ENCODE measurements at places on chromosomes 1 and 21.

- no peak for DNase-seq
Measured at GRCh38 chr1:229388897-229389580, 44.9 kb downstream of the ACTA1 start.

DNA sequence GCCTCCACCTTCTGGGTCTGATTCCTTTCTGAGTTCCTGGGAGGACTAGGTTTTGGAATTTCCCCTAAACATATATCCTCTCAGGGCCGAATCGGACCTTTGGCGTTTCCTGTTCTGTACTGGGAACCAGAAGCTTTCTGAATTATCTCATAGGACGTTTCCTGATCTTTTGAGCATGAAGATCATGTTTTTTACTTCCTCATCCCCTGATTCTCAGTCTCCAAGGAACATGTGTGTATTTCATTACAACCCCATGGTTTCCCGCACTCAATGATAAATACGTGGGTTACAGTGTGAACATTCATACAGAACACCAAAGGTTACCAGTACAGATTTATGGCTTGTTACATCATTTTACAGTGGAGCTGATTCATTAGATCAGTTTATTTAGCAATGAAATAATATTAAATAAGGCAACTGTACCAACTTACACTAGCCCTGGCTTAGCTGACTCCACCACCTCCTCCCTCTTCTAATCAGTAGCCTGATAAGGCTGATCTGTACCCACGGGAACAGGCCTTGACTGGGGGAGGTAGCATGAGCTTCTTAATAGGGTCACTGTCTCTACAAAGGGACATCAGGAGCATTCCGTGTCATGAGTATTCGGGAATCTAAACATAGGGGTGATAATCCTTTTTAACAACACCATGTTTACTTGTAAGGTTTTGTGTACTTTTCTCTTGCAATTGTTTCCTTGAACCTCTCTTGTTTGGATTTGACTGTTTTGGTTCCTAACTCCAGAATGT, 57.8 kb upstream of the ERRFI1 start:
- DNase-seq, result no peak

DNA sequence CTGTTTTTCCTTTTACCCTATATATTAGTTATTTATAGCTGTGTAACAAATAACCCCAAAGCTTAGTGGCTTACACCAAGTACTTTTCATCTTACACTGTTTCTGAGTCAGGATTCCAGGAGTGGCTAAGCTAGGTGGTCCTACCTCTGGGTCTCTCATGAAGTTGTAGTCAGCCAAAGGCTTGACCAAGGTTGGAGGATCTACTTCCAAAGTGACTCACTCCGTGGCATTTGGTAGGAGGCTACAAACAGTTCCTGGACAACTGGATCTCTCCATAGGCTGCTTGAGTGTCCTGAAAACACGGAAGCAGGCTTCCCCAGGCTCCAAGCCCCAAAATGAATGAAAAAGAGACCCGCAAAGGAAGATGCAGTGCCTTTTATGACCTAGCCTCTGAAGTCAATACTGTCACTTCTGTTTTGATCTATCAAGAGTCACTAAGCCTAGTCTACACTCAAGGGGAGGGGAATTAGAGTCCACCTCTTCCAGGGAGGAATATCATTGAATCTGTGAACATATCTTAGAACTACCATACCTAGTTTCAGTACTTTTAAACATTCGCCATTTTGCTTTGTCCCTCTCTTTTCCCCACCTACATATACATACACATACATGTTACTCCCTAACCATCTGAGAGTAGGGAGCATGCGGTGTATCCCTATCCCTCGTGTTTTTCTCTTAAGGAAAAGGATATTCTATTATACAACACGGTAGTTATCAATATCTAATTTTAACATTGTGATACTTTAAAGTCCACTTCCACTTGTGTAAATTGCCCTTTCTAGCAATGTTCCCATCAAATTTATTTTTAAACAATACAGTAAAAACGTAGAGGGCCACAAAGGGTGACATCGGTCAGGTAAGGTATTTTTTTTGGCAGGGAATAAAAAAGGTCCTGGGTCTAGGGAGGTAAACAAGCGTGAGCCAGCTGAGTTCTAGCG, 67.2 kb downstream of the SLC35A3 start:
- DNase-seq, result no peak

DNA sequence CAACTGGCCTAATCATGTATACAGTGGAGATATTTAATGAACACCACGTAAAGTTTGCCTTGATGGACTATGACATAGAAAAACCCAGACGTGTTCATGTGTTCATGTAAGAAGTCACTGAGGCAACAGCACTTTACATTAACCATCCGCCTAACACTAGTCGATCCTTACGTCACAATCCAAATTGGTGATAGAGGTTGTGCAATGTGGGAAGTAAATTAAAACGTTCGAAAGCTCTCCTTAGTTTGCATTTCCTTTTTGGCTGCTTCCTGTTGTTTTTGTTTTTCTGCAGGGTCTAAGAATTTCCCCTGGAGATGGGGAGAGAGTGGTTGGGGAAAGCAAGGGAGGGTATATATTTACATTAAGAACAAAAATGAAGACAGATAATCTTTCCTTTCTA, 587.5 kb upstream of the ADGRL2 start:
- DNase-seq, result no peak

- DNase-seq, result no peak
Measured at GRCh38 chr1:74703386-74704182, 29.3 kb downstream of the CRYZ start.

DNA sequence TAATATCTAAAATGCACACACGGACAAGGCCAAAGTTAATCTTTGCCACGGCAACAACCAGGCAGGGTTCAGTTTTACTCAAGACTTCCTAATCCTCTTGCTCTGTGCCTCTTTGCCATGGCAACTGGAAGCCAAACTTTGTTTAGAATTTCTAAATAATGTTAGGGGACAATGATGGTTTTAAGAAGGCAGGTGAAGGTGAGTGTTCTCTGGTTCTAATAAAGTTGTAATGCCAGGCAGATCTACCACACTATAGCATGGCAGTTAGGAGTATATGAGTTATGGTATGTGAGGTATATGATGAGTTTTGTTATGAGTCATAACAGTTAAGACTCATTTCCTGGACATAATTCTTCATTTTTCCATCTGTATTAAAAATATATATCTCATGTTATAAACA, 2.7 kb downstream of the PTPRC start:
- DNase-seq, result no peak

DNA sequence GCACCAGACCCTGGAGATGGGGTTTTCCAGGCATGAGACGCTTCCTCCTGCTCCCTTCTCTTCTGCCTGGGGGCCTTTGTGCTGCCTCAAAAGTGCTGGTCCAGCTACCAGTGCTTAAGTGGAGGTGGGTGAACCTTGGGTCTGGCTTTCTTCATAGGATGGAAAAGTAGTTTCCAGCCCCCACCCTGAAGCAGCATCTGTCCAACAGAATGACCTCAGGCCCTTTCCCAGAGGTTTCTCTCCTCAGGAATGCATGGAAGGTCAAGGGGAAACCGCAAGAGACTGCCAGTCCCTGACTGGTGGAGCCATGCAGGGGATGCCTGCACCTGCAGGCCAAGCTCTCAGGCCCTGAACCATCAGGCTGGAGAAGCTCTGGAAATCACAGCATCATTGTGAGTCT, 63.8 kb downstream of the HMGB4 start:
- no peak for DNase-seq

- DNase-seq, result no peak
Measured at GRCh38 chr1:175845985-175846384, 102.6 kb upstream of the TNR start.

GRCh38 chr1:73659136-73659535, 538.8 kb downstream of the LRRIQ3 start:
- DNase-seq, result no peak

DNA sequence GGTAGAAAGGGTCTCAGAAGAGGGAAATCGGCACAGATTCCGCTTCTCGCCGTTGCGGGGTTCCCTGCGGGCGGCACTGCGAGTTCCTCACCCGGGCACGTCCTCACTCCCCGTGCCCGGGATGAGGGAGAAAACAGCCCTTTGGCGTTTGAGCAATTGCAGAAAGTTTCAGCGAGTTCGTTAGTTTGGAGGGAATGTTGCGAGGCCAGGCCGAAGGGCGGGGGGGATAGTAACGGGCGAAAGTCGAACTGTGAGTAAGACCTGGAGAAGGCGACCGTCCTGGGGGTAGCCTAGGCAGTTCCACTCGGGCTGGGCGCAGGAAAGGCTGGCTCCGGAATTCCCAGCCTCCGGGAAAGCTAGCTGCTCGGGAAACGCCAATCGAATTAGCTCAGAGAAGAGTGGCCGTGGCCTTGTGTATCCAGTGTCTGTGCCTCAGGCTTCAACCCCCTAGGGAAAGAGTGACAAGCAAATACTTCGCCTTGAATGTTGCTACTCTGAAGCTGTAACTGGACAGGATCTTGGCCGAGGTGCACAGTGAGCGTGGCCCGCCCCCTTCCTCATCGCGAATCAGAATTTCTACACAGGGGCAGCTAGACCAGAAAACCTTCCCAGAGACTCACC, 787 bp downstream of the PTGFR start:
- no peak for DNase-seq

- no peak for DNase-seq
Measured at GRCh38 chr1:119718409-119718808, 6.7 kb downstream of the PHGDH start.

GRCh38 chr1:154595621-154596020, 12.4 kb downstream of the ADAR start:
- DNase-seq, result no peak

DNA sequence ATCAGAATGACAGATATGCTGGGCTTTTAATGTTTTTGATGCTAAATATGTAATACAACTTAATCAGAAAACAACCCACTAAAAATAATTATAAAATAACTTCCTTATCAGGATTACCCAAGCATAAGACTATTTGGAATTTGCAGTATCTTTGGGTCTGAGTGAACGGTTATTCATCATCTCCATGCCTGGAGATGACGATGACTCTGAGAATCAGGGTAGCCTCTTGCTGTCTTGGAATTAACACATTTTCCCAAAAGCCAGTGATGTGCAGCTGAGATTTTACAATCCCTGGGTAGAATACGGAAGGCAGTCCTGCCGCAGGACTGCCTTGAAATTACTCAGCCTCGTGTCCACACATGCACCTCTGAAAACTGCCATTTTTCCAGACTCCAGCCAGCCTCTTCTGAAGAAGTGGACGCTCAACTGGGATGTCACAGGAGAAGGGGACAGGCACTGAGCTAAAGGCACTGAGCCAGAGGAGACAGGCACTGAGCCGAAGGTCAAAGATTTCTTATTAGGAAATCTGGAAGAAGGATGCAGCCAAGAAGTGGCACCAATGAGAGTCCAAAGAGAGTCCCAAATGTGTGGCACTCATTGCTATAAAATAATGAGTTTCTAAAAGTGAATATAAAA, 85.5 kb downstream of the PGBD5 start:
- DNase-seq, result no peak

DNA sequence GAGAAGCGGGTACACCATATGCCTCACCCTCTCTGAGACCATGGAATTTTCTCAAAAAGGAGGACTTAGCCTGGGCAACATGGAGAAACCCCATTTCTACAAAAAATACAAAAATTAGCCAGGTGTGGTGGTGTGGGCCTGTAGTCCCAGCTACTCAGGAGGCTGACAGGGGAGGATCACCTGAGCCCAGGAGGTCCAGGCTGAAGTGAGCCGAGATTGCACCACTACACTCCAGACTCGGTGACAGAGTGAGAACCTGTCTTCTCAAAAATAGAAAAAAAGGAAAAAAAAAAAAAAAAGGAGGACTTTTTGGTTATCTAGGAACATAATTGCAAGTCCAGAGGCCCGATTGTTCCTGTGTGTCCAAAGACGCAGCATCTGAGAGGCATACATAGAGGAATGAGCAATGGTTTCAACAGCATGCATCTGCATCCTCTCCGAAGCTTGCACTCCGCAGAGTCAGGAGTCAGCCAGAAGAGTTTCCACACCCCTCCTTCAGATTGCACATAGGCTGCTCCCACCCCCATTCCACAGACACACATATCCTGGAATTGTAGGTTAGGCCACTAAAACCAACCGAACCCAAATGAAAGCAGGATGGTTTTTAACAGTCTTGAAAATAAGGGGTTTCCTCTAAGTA, 2.5 kb upstream of the TBX15 start:
- no peak for DNase-seq

- DNase-seq, result no peak
Measured at GRCh38 chr1:100428160-100428559, 75.9 kb downstream of the CDC14A start.

GRCh38 chr1:16082283-16083038, 9.0 kb upstream of the FAM131C start:
- no peak for DNase-seq

GRCh38 chr1:197841158-197841557, 61.3 kb upstream of the C1orf53 start:
- DNase-seq, result no peak

- no peak for DNase-seq
Measured at GRCh38 chr1:112697781-112698201, 9.1 kb downstream of the RHOC start.

DNA sequence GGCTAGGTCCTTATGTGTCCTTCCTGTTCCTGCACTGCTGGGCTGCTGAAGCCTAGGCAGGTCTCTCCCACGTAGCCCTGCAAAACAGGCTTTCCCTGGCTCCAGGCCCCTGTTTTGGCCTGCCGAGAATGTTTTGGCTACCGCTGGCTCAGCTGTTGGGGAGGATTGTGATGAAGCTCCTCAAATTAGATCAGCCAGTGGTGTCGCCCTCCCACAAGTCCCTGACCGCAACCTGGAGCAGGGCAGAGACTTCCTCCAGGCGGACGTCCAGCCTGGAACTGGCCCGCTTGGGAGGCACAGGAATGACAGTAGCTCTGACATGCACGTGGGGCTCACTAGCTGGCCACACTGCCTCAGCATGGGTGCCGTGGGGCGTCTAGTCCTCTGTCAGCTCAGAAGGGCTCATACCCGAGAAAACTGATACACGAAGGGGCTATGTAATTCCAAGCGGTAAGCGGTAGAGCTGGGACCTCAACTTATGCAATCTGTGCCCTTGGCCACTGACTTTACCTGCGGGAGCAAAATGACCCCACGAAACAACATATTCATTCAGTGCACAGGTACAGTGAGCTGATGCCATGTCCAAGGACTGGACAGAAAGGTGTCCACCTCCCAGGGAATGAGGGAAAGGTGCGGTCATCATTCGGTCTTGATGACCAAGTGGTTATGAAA, 26.6 kb downstream of the DHRS3 start:
- no peak for DNase-seq

GRCh38 chr1:186183219-186183618, 191.8 kb downstream of the TPR start:
- DNase-seq, result no peak

DNA sequence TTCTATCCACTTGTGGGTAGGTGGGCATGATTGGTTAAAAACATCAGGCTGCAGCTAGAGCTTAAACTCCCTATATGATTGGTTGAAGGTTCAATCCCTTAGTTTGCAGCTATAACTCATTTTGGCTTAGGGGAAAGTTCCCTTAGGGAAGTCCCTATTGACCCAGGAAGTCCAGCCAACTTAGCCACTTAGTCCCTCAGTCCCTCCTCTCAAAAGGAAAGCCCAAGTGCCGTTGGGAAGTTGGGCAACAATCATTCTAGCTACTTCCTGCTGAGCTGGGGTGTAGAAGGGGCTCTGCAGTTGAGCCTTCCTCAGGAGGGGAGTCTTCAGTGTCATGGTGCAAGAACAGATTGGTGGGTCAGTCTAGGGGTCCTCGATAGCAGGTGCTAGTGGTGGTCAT, 12.2 kb downstream of the MSTO1 start:
- no peak for DNase-seq

- peak; percentile 59 for DNase-seq
Measured at GRCh38 chr21:31509194-31510017, 150.1 kb upstream of the SOD1 start.

GRCh38 chr1:151370211-151370911, 2.1 kb downstream of the SELENBP1 start:
- DNase-seq, result no peak

Data from amygdala (tissue), 56 donors.